ENCODE measurements at places on chromosomes 5 and 9.
A peak's percentile ranks its signal among the peaks of the same experiment; 100 is the strongest.

- no peak for DNase-seq
These were observed 305.4 kb downstream of the TLR4 start for GRCh38 chr9:118009614-118010013.

GRCh38 chr5:90967851-90968250 lies 409.3 kb downstream of the ADGRV1 start:
- no peak for DNase-seq

DNA sequence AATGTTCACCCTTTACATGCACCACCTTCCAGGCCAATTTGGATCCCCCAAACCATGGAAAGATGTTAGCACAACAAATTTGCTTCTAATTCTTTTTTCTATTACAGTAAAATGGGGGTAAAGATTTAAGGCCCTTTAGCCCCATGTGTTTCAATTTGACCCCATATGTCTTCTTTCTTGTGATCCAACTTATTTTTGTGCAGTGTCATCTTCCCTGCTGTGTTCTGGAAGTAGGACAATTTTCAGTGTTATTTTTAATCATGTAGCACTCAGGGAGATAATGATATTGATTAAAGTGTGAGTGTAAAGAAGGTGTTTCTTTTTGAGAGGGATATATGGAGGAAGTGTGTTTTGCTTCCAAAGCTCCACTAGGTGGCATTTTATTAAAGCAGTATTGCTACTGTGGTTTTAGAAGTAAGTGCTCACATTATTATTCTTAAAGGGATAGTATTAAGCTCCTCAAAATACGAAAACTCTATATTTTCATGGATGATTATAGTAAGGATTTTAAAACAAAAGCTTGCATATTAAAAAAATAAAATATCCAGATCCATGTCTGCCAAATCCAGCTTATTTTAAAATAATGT lies 118.7 kb upstream of the ATP10B start:
- DNase-seq: no peak

DNA sequence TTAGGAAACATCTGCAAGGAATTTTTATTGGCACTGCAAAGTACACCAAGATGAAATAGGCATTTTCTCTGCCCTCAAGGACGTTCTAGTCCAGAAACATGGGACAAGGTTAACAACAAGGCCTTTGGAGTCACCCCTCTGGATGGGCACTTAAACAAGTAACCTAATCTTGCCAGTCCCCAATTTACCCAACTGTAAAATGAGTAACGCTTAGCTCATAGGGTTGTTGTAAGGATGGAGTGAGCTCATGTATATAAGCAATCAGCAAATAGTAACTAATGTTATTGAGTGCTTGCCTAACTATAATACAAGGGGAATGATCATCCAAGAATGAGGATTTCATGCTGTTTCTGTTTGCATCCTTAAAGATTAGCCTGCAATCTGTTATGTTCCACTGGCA lies 189.3 kb downstream of the PAPPA start:
- no peak for DNase-seq

- DNase-seq: peak; percentile 30
These were observed 28.0 kb downstream of the TEX10 start for GRCh38 chr9:100324594-100325200.

DNA sequence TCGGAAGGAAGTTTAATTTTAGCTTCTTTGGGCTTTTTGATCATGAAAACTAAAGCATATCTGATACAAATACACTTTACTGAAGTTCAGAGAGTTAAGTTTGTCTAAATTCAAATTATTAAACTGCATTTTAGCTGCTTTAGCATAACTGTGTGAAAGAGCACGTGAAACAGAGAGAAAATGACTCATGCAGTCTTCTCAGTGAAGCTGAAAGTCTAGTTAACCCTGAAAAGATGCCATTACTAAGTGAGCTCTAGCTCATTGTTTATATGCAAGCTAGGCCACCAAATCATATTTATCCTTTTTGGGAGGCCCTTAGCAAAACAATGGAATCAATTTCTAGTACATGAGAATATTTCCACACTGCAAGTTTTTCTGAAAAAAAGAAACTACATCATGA lies 27.6 kb downstream of the TPD52L3 start:
- peak; percentile 39 for DNase-seq

DNA sequence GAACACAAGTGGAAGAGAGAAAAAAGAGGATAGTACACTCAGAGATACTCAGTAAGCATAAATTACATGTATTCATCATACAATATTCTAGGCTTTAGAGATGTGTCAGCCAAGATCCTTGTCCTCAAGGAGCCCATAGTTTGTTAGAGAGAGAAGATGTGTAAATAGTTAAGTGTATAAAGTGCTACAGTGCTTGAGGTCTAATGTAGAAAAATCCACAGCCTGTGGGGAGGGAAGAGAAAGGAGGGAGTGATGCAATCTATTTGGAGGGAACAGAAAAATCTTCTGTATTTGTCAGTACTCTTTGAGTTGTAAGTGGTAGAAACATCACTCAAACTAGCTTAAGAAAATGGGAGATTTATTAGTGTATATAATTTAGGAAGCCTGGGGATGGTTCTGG lies 81.9 kb downstream of the PALM2AKAP2 start:
- no peak for DNase-seq

GRCh38 chr5:86837610-86838009 lies 219.9 kb downstream of the COX7C start:
- no peak for DNase-seq

- DNase-seq: no peak
These were observed 9.5 kb upstream of the HAND1 start for GRCh38 chr5:154487541-154487940.

DNA sequence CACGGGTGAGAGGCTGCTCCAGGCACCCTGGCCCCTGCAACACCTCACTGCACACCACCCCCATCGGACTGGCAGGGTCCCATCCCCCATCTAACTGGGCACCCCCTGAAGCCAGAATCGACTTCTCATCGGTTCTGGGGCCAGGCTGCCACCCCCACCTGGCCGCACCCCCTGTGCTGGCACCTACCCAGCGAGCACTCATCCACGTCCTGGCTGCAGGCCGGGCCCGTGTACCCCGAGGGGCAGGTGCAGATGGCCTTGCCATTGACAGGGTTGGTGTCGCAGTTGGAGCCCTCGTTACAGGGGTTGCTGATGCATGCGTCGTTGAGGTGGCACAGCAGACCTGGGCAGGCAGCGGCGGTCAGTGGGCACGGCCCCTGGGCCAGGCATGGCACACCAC lies 27.9 kb downstream of the NOTCH1 start:
- no peak for DNase-seq

- no peak for DNase-seq
These were observed 95.2 kb downstream of the SNX18 start for GRCh38 chr5:54612711-54613110.

GRCh38 chr9:8338767-8339510 lies 539.4 kb upstream of the DMAC1 start:
- no peak for DNase-seq

- DNase-seq: no peak
These were observed at the start of gene PCDH1 for GRCh38 chr5:141878186-141878710. PCDH1 (minus strand) TSS chr5:141878410; CDS start chr5:141878262, 148 bp downstream.

GRCh38 chr5:85452322-85453025 lies 1067.8 kb upstream of the EDIL3 start:
- DNase-seq: no peak

GRCh38 chr9:72574156-72574810 lies 52.9 kb downstream of the TMC1 start:
- DNase-seq: no peak

DNA sequence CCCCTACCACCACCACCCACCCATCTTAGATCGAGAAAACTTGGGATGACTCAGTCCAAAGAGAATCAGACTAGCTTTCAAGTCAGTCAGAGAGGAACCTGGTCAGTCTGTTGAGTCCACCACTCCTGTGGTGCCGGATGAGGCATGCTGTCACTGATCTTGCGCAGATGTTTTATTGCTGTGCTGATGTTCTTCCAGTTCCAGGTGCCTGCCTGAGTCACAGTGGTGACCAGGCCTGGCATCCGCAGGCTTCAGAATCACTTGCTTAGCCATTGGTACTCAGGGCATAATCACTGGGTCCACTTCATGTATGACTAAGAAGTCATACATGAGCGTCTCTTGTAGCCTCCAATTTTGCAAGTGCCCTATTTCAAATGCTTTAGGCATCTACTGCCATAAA lies 114.1 kb downstream of the MUSK start:
- DNase-seq: no peak

DNA sequence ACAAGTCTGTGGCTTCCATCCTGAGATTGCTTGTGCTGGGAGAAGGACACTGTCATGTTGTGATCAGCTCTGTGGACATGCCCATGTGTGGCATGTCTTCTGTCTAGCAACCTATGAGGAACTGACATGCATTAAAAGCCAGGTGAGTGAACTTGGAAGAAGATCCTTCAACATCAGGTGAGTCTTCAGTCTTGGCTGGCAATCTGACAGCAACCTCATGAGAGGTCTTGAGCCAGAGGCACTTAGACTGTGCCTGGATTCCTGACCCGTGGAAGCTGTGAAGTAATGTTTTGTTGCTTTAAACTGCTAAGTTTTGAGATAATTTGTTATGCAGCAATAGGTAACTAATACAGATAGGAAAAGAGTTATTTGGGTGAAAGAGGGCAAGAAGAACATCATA lies 6.8 kb upstream of the TCERG1 start:
- no peak for DNase-seq

DNA sequence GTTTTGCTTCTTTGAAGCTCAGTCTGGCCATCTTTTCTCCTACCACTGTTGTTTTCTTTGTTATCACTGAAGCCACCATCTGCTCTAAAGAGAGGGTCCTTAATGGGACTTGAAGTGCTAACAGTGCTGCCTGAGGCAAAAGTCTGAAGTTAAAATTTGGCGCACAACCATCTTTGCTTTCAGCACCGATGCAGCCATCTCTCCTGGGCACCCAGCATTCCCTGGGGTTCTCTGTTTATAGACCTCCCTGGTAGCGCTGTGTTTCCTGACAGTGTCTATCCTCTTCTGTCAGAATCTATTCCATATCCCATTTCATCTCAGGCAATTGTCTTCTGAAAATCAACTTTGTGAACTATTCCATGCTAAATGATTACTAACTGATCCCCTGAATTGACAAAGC lies 491.5 kb upstream of the MPDZ start:
- DNase-seq: no peak

GRCh38 chr9:106864373-106865143 lies 1.6 kb downstream of the ZNF462 start:
- DNase-seq: no peak

DNA sequence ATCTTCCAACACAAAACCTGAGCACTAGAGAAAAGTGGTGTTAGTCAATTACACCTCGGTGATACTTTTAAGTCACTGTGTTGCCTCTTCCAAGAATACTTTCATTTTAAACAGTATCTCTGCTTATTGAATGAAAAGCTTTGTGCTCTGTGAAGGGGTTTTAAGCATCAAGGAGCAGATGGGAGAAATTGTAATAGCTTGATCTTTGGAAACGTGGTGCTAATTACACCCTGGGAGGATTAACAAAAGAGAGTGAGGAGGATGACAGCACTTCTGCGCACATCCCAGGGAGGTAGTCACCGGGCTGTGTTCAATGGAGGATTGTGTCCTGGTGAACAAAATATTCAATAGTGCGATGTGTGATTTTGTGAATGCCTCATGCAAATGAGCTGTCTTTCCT lies 477.4 kb upstream of the ADAMTS16 start:
- no peak for DNase-seq

DNA sequence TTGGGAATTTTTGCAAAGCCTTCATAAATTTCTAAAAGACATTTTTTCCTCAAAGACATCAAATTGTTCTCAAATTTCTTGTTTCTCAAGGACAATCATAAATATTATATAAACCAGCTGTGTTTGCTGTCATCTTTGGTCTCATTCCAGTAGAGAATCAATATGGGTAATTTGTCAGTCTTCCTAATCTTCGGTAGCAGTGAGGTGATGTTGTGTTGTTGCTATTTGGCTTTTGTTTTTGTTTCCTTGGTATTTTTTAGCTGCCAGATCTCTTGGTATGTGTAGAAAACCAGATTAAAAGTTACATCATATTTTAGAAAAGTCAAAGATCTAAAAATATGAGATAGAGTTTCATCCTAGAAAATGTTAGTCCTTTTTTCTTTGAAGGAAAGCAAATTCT lies 87.5 kb downstream of the CAMK4 start:
- no peak for DNase-seq

DNA sequence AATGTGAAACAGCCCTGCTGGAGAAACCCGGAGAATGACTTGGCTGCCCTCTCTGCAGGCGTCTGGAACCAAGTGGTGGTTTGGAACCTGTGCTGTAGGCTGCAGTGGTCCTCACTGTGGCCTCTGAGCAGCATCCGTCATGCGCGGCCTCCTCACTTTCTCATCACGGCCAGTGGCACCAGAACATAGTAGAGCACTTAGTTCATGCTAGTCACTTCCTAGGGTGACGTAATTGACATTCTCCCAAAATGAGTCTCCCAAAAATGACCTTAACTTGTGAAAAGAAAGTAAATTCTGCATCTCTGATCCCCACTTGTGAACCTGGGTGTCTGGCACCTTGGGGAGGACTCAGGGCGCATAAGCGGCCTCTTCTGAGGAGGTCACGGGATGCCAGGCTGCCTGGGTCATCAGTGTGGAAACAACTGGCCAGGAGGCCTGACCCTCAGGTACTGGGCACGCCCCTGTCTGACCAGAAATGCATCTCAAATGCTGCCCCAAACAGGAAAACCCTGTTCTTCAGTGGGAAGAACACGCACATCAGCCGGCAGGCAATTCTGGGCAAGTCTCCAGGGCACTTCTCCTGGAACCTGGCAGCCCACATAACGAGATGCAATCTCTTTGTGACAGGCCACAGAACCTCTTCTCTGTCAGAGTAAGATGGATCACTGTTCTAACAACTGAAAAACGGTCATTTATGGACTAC lies 36.6 kb upstream of the SPTLC1 start:
- no peak for DNase-seq

DNA sequence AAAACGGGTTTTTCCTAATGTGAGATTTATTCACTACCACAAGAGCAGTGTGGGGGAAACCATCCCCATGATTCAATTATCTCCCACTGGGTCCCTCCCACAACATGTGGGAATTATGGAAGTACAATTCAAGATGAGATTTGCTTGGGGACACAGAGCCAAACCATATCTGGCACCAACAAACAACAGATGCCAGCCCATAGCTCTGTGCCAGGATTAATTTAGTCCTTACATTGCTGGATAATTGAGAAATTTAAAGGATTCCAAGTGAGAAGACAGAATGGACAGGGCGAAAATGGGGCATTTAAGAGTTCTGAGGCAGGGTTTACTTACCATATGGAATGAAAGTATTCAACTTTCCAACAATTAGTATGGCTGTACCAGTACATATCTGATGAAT lies 30.8 kb upstream of the DNAH5 start:
- DNase-seq: no peak

GRCh38 chr9:98738741-98739140 lies 30.0 kb upstream of the GABBR2 start:
- no peak for DNase-seq

GRCh38 chr5:10460252-10460906 lies 18.7 kb downstream of the ROPN1L start:
- no peak for DNase-seq

GRCh38 chr5:111511831-111512374 lies 432 bp downstream of the STARD4 start:
- no peak for DNase-seq

GRCh38 chr9:72349240-72349639 lies 15.8 kb downstream of the ZFAND5 start:
- DNase-seq: no peak
